EL (cell line): ENCODE measurements at places on chromosomes 4 and X.

DNA sequence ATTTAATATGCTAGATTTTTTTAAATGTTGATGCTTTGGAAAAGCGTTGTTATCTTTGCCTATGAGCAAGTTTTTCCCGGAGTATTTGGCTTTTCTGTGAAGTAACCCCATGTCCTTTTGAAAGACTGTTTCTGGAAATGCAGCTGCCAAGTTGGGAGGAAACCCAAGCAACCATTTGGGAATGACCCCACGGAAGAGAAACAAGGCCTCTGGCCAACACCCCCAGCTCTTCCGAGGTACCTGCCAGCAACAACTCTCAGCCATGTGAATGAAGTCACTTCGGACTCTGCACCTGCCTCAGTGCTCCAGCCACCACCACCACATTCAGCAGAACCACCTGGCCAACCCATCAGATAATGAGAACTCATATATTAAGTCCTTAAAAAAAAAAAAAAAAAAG, 36.2 kb upstream of the DHRSX start:
- no peak for DNase-seq

DNA sequence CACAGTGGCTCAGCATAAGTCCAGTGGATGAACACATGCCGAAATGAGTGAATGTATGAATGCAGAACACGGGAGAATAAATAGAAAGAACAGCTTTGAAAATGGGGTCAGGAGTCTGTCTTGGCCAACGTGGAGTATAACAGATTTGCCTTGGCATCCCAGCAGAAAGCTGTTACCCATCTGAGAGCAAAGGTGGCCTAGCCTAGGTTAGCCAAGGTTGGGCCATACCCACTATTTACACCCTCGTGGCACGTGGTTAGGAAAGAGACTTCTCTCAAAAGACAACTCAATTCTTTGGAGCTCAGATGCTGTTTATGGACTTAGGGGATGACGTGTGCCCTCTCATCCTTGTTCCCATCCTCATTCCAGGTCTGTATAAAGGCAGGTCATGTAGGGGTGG, 127.3 kb downstream of the NSUN7 start:
- DNase-seq: no peak

- DNase-seq: no peak
These were observed 142.7 kb downstream of the TENM3 start for GRCh38 chr4:182385897-182386296.

DNA sequence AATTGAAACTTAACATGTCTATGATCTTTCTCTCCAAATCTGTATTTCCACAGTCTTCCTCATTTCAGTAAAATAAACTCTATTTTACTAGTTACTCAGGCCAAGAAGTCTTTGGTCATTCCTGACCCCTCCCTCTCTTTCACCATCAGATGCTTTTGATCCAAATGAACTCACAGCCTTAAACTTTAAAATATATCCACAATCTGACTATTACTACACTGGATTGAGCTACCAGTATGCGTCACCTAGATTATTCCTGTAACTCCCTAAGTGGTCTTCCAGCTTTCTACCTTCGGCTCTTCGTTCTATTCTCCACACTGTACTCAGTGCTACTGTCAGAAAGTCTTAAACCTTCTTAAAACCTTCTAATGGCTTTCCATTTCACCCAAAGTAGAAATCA, 195.1 kb downstream of the FBXW7 start:
- no peak for DNase-seq

- no peak for DNase-seq
These were observed 111.0 kb downstream of the CHRDL1 start for GRCh38 chrX:110684653-110685052.
